ENCODE measurements at places on chromosomes 12 and 14.
A peak's percentile ranks its signal among the peaks of the same experiment; 100 is the strongest.

DNA sequence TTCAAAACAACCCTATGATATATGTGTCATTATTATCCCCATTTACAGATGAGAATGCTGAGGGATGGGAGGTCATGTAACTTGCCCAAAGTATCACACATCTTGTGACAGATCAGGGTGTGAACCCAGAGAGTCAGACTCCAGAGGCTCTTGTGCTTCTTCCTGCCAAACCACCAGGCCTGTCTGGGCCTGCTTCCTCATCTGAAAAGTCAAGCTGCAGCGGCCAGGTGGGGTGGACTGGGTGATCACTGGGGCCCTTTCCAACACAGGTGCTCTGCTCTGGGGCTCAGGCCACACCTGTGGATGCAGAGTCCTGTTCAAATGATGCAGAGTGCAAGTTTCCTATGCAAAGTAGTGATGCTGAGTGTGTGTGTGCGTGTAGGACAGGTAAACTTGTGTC is 26.7 kb downstream of the TSPAN11 start:
- DNase-seq: no peak

DNA sequence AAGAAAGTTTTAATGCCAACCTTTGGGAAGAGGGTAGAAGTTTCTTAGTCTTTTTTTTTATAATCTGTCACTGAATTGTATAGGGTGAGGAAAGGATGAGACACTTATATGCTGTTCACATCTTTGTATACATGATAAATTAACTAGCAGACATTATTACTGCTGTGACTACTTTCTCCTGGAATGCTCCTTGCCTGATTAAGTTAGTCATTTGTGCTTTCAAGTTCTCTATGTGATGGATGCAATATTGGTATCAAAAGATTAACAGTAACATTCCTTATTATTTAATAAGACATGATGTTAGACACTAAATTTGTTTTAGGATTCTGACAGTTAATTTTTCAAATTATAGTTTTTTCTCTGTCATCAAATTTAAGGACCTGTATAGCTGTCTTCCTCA is 223.4 kb upstream of the GARIN2 start:
- DNase-seq: no peak

DNA sequence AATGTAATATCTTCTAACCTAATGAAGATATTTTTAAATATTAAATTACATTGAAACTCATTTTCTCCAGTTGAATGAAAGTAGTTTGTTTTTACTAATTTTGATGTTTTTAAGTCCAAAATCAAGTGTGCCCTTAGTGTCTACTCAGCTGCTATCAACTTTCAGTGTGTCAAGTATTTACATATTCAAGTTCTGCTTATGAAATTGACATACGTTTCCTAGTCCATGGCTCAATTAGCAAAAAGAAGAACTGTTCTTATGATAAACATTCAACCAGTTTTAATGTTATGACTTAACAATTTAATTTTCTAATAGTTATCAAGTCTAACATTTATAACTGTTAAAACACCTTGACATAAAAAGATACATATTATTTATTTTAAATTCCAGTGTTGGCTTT is 137.1 kb downstream of the DUSP6 start:
- DNase-seq: no peak

GRCh38 chr14:23555882-23556699 is at the start of gene THTPA:
Gene THTPA, plus strand, starts transcription at chr14:23556271. Its CDS starts 487 bp downstream, at chr14:23556758.
- DNase-seq: peak; percentile 98

GRCh38 chr12:81615026-81615588 is 144.0 kb downstream of the PPFIA2 start:
- DNase-seq: no peak

GRCh38 chr12:104662908-104663307 is 206.2 kb downstream of the CHST11 start:
- DNase-seq: no peak

DNA sequence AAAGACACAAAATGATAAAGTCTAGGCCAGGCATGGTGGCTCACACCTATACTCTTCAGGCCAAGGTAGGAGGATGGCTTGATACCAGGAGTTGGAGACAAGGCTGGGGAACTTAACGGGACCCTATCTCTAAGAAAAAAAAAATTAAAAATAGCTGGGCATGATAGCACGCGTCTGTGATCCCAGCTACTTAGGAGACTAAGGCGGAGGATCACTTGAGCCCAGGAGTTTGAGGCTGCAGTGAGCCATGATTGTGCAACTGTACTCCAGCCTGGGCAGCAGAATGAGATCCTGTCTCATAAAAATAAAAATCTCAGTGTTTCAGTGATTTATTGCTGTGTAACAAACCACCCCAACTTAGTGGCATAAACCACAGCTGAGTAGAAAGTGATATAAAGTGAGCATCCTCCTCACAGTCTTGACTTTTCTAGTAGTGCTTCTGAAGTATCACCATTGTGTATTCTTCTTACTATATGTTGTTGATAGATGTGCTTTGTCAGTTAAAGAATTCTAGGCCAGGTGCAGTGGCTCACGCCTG is 10.6 kb upstream of the ATF1 start:
- DNase-seq: no peak

GRCh38 chr14:104267895-104268294 is 129.5 kb downstream of the KIF26A start:
- DNase-seq: peak; percentile 14

DNA sequence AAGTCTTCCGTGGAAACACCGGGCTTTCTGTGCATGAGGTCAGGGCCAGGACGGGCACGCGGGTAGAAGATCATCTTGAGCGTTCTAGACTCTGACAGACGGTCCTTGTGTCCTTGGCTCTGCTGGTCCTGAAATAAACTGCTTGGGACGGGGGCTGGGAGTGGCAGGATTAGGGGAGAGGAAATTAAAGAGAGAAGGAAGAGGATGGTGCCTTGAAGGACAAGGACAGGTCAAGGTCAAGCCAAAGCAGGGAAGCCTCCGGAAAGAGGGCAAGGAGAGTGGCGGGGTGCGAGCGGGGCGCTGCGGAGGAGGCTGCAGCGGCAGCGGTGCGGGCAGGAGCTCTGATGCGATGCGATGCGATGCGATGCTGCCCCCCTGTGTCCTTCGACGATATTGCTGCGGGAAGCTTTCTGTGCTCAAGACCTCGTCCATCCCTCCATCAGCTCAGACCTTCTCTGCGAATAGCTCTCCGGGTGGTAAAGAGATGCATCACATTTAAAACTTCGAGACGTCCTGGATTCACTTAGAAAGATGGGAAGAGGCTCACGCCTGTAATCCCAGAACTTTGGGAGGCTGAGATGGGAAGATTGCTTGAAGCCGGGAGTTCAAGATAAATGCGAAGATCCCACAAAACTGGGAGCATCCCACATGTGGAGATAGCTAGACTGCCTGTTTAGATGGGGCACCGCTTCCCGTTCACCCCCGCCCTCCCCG is 110.1 kb upstream of the TMEM132D start:
- peak; percentile 68 for DNase-seq

DNA sequence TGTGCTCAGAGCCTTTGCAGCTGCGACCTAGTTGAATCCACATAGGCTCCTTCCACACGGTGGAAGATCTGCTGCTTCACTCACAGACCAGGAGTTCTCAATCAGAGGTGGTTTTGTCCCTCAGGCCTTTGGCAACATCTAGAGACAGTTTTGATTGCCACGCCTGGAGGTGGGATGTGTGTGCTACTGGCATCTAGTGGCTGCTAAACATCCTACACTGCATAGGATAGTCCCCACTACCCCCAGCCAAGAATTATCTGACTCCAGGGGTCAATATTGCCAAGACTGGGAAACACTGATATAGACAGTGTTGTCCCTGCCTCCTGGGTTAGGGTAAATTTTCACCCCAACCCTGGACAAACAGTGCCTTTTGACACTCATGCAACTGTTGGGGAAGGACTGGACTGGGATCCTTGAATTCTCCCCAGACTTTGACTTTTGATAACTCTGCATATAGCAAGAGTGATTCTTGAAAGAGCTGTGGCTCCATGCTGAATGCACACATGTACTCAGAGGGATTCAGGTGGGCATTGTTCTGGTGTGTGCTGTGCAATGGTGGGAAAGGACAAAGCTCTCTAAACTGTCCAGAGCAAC is 39.8 kb downstream of the BAZ2A start:
- DNase-seq: peak; percentile 35

DNA sequence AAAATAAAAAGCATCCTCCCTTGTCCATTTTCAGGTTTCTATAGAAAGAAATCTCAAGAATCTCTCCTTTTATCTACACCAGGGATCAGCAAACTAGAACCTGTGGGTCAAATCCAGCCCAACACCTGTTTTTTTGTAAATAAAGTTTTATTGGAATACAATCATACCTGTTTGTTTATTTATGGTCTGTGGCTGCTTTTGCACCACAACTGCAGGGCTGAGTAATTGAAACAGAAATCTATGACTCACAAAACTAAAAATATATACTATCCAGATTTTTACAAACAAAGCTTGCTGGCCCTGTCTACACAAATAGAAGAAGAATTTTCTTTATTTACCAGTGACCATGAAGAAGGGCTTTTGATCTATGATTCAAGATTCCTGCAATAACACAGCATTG is 95.1 kb upstream of the COCH start:
- no peak for DNase-seq

DNA sequence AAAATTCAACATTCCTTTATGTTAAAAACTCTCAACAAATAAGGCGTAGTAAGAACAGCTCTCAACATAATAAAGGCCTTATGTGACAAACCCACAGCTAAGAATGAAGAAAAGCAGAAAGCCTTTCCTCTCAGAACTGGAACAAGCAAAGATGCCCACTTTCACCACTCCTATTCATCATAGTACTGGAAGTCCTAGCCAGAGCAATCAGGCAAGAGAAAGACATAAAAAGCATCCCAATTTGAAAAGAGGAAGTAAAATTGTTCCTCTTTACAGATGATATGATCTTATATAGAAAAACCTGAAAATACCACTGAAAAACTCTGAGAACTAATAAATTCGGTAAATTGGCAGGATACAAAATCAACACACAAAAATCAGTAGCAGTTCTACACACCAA is 52.1 kb downstream of the STON2 start:
- no peak for DNase-seq

DNA sequence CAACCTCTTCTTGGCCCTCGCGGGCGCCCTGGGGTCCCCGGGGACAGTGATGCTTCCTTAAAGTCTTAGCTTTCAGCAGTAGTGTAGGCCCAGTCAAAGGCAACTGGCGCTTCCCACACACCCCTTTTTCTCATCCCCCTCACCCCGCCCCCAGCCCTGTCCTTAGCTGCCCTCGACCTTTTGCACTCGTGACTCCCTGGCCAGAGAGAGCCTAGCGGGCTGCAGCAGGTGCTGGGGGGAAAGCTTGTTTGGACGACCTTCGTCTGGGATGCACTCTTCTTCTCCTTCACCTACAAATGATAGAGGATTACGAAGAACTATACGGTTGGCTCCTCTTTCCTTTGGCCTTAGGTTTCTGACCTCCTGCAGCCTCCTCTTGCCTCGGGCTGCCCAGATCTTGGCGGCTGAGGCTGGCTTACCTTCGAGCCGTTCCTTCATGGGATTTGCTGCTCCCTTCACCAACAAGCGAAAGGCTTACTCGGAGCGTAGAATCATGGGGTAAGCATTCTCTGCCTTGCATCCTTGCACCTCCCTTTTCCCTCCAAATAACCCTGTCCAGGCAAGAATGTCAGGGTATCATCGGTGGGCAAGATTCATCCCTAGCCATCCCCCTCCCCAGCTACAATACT is 815 bp downstream of the COQ10A start:
- peak; percentile 28 for DNase-seq
